A172 (cell line): ENCODE measurements at places on chromosomes 3 and 15.

DNA sequence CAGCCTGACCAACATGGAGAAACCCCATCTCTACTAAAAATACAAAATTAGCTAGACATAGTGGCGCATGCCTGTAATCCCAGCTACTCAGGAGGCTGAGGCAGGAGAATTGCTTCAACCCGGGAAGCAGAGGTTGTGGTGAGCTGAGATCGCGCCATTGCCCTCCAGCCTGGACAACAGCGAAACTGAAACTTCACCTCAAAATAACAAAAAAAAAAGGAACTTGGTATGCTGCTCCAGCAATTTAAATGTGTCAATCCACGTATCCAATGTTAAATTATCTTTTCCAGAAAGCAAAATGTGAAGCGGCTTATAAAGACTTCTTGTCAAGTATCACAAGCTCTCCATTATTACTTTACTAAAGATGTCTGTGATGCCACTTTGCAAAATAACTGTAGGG is 9.9 kb upstream of the ARIH1 start:
- no peak for DNase-seq

DNA sequence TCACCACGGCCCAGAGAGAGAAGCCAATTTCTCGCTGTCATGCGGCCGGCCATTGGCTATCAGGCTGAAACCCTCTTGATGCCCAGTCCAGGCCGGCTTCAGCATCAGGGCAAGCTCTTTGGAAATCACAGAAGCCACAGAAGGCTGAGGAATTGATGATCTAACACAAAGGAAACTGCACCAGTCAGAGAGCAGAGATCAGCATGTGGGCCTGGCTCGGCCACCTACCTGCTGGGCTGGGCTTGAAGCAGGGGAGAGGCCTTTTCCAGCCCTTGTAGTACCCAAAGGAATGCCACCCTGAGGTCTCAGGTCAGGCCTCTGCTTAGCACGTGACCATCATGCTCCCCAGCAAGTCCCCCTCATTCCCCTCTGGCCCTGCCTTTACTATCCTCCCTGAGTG is 119.1 kb downstream of the TLE3 start:
- no peak for DNase-seq

DNA sequence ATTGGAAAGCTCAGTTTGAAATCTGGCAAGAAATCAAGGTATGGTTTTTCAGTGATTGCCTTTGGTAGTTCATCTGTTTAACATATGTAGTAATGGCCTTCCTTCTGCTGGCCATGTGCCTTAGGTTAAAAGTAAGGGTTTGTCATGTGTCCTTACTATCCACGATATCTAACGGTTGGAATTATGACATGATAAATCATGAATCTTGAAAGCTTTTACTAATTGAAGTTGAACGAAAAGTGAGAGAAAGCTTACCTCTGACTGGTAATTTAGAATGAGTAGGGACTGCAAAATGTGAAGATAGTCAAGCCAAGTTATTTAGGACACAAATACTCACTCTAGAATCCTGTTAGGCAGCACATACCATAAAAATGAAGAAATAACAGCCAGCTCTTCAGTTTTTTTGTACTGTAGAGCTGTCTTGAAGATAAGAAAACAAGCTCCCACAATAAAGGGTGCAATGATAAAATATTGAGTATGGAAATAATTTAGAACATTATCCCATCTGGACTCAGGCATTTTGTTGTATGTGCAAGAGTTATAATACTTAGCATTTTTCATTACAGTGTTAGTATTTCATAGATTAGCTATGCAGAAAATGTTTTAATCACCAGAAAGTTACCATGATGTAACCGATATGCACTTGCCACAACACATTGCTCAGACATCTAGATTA is 303.4 kb downstream of the ZNF385D start:
- DNase-seq: peak; percentile 19

DNA sequence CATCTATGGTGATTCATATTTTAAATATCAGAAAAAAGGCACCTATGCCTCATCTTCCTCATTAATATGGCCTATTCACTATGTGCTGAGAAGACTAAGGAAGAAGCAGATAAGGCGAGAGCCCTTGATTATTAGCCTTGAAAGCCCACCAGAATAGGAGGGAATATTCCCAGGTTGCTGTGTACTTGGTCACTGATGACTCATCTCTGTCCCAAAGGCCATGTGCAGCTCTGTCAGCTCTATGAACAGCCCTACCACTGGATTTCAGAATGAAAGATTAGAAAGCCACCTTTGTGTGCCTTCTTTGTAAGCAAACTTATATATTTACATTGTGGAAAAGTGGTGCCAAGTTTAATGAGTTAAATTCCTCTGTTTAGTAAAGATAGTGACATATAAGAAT is 211.5 kb downstream of the NFKBIZ start:
- DNase-seq: peak; percentile 17

DNA sequence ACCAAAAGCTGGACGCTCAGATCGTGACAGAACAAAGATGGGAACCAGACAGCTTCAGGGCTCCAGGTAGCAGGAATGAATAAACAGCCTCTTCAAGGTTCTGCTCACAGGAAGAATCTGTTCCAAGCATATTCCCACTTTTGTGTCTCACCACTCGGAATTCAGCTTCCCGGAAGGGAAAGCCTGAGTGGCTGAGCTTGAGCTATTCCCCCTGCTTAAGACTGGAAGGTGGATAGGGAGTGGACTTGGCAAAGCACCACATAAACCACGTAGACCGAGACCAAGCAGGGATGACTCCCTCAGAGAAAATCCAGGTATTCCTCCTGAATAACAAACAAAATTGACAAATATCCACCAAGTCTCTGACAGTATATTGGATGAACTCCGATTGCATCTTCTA is 180.2 kb upstream of the NR2F2 start:
- DNase-seq: no peak

DNA sequence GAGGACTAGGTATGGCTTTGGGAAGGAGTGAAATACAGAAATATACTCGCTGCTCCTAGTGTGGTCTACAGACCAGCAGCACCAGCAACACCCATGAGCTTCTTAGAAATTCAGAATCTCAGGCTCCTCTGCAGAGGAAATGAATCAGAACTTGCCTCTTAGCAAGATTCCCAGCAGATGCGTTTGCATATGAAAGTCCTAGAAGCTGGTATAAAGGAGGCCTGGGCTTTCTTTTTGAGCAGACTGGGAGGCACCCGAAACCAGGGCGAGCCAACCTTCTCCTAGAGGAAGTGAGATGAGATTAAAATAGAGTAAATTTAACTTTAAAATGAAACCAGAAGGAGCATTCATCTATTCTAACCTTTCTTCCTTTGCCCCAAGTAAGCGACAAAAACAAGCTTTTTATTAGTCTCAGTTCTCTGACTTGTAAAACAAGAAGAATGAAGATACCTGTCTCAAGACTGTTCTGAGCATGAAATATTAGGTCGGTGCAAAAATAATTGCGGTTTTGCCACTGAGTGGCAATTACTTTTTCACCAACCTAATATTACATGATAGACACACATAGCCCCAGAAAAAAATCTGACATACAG is 140.0 kb downstream of the PDZRN3 start:
- no peak for DNase-seq

GRCh38 chr15:33561407-33561806 is 250.6 kb downstream of the RYR3 start:
- DNase-seq: no peak

GRCh38 chr3:38111696-38112377 is 25.1 kb downstream of the ACAA1 start:
- DNase-seq: no peak

DNA sequence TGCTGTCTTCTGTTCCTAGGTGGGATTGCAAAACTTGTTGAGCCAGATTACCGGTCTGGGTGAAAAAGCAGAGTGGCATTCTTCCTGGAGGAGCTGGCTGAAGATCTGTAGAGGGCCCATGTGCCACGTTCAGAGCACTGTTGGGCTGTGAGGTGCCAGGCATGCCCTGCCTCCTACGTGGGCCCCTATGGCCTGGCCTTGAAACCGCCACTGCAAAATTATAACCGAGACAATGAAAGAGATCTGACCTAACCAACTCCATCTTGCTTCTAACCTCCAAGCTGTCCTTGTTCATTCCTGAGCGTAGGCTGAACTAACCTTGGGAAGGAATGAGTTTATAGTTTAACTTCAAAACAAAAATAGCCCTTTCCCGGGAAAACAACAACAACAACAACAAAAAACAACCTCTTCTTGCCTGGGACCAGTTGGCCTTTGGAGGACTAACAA is 1.4 kb upstream of the ACAD9 start:
- DNase-seq: no peak

GRCh38 chr3:122824465-122825381 is 29.9 kb downstream of the SLC49A4 start:
- DNase-seq: peak; percentile 10

- DNase-seq: no peak
These were observed 5.9 kb upstream of the EDEM1 start for GRCh38 chr3:5181469-5182141.

DNA sequence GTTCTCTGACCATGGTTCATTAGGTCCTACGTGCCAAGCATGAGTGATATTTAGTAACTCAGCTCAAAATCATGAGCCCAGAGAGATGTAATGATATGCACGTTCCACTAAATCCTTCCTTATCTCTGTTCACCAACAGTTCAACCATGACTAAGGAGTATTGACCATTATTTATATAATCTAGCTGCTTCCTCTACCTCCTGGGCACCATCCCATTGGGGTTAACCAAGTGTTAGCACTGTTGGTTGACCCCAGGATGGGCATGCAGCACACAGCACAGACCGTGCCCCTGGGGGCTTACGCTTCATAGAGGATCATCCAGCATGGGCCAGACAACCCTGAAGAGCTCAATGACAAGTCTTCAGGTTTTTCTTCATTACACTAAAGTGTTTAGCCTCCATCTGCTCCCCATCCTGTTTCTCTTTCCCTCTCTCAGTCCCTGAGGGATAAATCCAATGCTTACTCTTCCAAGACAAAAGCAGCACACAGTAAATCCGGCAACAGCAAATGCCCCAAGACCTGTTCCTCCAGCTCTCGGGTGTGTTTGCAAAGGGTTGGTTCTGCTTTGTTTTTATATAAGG is 10.4 kb downstream of the FAM174B start:
- DNase-seq: no peak

- DNase-seq: no peak
These were observed 541.3 kb downstream of the UNC13C start for GRCh38 chr15:54519577-54519976.

DNA sequence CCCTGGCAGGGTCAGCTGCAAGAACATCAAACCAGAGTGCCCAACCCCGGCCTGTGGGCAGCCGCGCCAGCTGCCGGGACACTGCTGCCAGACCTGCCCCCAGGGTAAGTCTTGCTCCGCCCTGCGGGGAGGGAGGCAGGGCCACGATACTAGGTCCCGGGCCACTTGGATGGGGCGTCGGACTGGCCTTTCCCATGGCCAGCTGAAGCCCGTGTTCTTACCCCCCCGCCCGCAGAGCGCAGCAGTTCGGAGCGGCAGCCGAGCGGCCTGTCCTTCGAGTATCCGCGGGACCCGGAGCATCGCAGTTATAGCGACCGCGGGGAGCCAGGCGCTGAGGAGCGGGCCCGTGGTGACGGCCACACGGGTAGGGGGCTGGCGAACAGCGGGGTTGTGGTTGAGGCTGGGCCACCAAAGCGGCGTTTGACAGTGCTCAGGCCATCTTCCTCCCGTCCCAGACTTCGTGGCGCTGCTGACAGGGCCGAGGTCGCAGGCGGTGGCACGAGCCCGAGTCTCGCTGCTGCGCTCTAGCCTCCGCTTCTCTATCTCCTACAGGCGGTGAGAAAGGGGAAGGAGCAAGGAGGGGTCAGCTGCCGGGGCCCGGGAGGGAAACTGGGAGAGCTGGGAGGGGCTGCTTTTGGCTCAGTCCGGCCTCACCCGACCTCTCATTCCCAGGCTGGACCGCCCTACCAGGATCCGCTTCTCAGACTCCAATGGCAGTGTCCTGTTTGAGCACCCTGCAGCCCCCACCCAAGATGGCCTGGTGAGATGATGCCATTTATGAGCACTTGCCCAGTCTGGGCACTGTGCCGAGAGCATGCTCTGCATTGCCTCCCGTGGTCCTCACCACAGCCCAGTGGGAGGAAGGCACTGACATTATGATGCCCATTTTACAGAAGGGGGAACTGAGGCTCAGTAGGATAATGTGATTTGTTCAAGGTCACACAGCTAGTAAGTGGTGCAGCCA is 1.7 kb downstream of the CHRD start:
- DNase-seq: no peak

DNA sequence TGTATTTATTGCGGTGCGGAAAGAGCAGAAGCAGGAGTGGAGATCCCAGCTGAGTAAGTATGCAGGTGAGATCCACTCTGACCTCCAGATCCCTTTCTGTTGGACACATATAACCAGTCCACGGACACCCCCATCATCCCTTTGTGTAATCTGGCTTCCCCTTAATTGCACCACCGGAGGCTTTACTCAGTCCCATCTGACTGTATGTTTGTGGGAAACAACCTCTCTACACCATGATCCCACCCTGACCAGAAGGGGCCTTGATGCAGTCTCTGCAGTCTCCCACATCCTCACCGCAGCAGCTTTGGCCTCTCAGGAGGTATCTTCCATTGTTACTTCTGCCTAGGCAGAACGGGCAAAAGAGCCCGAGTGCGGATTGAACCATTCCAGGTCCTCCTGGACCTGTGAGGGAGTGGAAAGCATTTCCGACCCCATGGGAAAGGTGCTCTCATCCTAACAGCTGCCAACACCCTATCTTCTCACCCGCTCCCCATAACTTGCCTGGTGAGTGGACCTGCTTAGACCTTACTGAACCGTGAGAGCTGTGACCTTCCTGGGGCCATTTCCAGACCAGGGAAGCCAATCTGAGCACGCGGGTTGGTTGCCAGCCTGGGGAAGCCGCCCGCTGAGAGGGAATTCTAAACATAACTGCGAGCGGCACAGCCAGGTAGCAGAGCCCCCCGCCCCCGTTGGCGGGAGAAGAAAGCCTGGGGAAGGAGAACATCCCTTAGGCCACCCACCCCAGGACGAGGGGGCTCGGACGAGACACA is 1.1 kb downstream of the SLCO2A1 start:
- no peak for DNase-seq

DNA sequence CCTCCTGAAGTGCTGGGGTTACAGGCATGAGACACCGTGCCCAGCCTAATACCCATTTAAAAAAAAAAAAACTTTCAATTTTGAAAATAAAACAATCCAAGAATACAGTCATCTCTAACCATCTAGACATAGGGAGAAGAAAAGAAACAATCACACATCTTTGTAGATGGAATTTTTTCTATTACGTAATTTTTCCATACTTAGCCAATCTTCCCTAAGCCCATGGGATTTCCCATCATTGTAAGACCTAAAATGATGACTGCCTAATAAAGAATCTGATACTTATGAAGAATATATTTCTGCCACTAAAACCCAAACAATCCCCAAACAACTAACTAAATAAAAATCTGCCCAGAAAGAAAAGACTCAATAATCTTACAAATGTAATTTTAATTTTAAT is 88.7 kb downstream of the CBLB start:
- DNase-seq: no peak

- no peak for DNase-seq
These were observed 267.9 kb downstream of the RPLP1 start for GRCh38 chr15:69720536-69720935.

- no peak for DNase-seq
These were observed 99.3 kb upstream of the TNFAIP8L3 start for GRCh38 chr15:51193979-51194378.
